ENCODE measurements at places on chromosomes 12 and 14.

- no peak for DNase-seq
Observed at GRCh38 chr12:1206118-1206734, 215.2 kb downstream of the ERC1 start.

DNA sequence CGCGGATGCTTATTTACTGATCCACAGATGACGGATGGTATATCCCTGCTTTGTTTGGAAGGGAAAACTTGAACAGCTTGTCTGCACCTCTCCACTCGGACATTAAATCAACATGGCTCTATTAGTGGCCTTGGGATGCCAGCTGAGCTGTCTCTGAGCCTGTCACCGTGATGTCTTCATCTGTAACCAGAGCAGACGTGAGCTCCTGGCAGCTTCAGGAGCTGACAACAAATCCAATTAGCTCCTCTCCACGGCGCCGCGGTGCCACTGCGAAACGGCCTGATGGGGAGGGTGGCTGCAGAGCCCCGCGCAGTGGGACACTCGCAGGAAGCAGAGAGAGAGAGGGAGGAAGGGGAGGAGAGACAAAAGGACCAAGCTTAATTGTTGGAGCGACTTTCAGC, 112.3 kb downstream of the PAPOLA start:
- no peak for DNase-seq

DNA sequence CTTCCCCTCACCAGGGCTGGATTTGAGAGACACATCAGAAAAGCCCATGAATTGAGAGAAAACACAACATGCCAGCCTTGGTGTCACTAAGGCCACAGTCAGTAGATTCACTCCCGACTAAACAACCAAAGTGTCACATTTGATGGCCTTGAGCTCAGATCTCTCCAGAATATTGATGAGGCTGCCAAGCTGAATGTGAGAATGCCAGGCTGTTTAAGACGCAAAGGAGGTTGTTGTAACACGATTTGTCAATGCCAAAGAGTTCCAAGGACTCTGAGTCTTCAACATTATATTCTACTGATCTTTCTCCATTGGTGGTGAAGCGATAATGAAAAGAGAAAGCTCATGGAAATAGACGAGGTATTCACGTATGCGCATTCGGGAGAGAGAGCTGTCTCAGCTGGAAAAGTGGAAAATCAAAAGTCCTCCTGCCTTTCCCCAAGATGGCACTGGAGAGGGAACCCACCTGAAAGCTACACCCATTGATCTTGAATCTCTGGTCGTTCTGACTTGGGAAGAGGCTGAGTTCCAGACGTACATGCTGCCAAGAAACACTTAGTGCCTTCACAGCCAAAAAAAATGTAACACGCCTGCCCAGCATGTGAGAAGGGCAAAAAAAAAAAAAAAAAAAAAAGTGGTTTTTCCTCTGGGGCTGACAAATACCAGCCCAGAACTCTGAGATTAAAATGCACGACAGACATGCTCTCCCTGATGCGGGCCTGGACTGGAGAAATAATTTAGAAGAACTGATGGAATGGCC, 1159.6 kb downstream of the VRK1 start:
- no peak for DNase-seq

GRCh38 chr12:108123402-108123801, 5.7 kb upstream of the WSCD2 start:
- DNase-seq, result no peak

GRCh38 chr14:52769887-52770286, 21.5 kb downstream of the GNPNAT1 start:
- DNase-seq, result no peak

- no peak for DNase-seq
Observed at GRCh38 chr12:118175823-118176447, 40.0 kb downstream of the PEBP1 start.

DNA sequence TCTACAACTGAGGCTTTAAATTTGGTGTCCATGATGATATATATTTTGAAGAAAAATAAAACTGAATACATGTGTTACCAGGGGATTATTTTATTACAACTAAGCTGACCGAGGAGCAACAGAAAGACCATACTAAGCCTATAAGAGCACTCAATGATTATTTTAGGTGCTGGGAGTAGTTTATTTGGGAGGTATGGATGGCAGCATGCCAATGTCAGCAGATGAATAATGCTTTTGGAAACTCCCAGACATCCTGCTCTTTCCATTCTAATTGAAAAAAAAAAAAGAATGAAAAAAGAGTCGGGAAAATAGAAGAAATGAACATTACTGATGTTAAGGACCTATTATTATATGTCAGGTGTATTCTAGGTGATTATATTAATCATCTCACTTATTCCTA, 441.2 kb downstream of the BTG1 start:
- no peak for DNase-seq

GRCh38 chr14:105257464-105257863, 9.1 kb downstream of the BTBD6 start:
- peak; percentile 9 for DNase-seq

- DNase-seq, result no peak
Observed at GRCh38 chr14:32023540-32023939, 53.6 kb upstream of the ARHGAP5 start.

GRCh38 chr14:54646626-54647025, 79.7 kb downstream of the SAMD4A start:
- no peak for DNase-seq

GRCh38 chr12:8087666-8088065, 5.6 kb downstream of the NECAP1 start:
- DNase-seq, result no peak

DNA sequence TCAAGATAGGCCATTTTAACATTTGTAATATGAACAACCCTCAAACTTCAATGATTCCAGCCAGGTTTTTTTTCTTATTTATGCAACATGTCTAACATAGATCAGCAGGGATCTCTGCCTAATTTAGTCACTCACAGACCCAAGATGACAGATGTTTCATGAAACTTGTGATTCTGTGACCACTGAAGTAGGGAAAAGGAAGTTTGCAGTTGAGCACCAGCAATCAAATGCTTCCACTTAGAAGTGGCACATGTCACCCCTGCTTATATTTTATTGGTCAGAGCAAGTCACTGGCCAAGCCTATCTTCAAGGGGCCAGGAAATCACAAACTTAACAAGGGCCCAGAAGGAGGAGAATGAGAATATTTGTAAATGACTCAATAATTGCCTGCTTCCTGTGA, 150.6 kb downstream of the BCAT1 start:
- DNase-seq, result no peak

DNA sequence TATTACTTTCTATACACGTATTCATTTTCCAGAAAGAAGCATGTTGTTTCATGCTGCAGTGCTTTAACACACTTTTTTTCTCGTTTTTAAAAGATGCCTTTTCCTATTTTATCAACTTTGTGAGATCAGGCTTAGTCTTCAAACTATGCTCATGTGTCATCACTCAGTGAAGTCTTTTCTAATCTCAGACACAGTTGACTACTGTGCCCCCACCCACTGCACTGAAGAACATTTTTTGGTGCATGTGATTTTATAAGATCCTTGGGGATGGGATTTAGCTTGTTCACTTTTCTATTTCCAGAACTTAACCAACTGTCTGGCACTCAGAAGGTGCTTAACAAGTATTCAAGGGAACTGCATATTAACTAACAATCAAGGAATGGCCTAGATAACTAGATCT, 85.5 kb downstream of the CDK17 start:
- DNase-seq, result no peak

- no peak for DNase-seq
Observed at GRCh38 chr12:104764225-104765091, 193.6 kb downstream of the SLC41A2 start.

DNA sequence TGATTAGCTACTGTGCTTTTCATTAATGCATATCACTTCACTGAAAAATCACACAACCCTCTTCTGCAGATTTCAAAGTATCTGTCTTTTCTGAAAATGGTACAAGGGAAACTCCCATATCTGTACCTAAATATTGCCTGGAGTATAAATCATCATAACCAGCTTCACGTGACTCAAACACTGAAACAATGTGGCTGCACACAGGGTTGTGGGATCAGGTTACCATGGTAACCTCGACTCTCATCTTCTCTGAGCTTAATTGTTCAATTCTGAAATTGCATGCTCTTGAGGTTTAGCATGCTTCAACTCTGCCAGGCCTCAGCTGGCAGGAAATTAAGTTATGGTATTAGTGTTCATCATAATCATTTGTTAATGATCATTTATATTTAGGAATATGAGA, 77.5 kb upstream of the CPSF6 start:
- peak; percentile 63 for DNase-seq

- DNase-seq, result no peak
Observed at GRCh38 chr12:48380596-48380995, 29.9 kb upstream of the ZNF641 start.

GRCh38 chr14:68657300-68658028, 135.4 kb downstream of the ZFP36L1 start:
- no peak for DNase-seq

DNA sequence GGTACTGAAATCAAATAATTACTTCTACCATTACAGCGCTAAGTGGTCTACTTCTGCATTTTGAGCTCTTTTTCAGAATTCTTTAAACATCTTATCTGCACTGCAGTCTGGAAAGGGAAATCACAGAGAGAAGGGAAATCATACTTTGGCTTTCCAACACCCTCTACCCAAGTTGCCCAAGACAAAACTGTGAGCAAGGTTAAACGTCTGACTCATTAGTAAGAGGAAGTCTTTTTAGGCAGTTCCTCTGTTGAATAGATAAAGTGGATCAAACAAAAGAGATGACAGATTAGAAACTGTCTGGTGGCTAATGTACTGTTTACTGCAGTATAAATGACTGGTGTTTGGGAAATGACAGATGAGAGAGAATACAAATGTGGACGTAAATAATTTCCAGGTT, 858.1 kb downstream of the NRXN3 start:
- DNase-seq, result no peak

DNA sequence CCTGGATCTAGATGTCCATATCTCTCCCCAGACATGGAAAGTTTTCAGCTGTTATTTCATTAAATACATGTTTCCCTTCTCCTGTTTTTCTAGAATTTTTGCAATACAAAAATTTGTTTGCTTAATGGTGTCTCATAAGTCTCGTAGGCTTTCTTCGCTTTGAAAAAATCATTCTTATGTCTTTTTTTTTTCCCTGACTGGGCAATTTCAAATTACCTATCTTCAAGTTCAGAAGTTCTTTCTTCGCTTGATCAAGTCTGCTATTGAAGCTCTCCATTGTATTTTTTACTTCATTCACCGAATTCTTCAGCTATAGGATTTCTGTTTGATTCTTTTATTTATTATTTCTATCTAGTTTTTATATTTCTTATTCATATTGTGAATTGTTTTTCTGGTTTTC, 130.2 kb upstream of the WSCD2 start:
- no peak for DNase-seq

- DNase-seq, result no peak
Observed at GRCh38 chr12:11771895-11772502, 122.5 kb downstream of the ETV6 start.

DNA sequence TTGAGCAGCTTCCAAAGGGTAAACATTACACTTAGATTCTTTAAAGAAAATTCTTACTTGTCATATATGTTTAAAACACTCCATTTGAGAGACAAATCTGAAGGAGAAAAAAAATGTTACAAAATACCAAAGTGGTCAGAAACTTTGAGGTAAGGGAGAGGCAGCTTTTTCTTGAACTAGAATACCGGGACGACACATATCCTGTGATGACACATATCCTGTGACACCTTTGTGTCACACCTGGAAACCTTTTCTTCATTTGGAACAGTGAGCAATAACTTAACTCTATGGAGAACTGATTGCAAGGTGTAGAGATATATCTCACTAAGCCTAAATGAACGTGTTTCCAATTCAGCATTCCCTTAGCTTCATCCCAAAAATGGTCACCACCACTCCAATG, 4.6 kb upstream of the GRIN2B start:
- no peak for DNase-seq

GRCh38 chr12:132711080-132711843, 620 bp downstream of the PGAM5 start:
- peak; percentile 31 for DNase-seq

- no peak for DNase-seq
Observed at GRCh38 chr12:72570601-72571000, 298.4 kb downstream of the TRHDE start.

DNA sequence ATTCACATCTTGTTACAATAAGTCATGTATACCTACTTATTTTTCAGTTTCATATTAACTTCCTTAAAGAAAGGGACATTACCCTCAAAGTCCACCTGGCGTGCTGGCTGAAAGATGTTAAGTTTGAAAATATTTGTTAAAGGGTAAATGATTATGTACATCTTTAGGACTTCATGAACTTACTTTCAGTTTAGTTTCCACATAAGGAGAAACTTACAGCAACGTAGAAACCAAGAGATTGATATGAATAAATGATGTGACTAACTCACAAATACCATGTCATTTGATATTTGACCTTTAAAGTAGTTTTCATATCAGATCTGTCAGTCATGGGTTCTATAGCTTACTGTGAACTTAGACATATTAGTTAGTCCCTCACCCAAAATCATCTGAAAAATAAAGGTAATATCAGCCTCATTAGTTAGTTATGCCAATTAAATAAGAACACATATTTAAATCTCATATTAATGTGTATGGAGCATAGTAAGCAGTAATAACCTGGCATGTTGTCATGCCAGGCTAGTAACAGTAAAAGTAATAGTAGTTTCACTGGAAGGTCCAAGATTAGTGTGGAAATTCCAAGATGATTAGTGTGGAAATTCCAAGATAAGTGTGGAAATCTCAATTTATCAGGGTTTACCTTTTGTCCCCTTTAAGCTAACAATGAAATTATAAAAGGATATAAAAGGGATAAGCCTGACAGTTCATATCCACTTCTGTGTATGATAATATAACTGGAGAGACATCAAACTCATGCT, 1.9 kb upstream of the CLEC2D start:
- no peak for DNase-seq

- no peak for DNase-seq
Observed at GRCh38 chr12:28234444-28234843, 44.2 kb downstream of the CCDC91 start.

- no peak for DNase-seq
Observed at GRCh38 chr12:53004582-53004981, 1.7 kb upstream of the EIF4B start.

DNA sequence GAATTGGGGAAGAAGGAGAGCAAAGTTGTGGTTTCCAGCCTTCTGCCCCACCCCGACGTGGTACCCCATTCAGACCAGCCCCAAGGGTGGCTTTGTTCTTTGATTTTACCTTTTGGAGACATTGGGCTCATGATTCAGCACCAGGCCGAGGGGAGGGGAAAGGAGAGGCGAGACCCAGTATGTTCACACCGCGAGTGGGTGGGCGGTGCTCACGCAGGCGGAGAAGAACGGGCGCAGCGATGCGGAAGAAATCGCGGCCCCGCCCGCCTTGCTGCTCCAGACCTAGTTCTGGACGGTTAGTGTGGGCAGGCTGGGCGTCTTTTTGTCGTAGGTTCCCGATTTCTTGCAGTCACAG, 963 bp downstream of the ATL1 start:
- peak; percentile 64 for DNase-seq

DNA sequence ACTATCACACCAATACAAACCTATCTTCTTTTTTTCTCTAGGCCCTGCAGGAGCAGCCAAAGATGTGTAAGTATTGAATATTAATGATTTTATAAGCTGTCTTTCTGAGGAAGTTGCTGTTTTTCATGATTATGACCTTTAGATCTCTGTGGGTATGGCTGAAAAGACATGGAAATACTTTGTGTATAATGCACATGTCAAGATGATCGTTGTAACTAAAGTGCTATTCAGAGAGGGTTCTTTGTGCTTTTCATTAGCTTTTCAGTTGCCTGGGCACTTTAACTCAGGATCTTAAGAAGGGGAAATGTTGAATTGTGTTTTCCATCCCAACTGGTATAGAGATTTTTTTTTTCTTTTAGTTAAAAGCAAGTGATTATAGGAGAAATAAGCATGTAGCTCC, 18.1 kb downstream of the C12orf75 start:
- no peak for DNase-seq

GRCh38 chr14:71514941-71515919, 417.0 kb upstream of the RGS6 start:
- DNase-seq, result no peak

- no peak for DNase-seq
Observed at GRCh38 chr14:80872645-80873044, 68.9 kb downstream of the CEP128 start.
